GM12892 (cell line): ENCODE measurements at places on chromosomes 12 and 14.

DNA sequence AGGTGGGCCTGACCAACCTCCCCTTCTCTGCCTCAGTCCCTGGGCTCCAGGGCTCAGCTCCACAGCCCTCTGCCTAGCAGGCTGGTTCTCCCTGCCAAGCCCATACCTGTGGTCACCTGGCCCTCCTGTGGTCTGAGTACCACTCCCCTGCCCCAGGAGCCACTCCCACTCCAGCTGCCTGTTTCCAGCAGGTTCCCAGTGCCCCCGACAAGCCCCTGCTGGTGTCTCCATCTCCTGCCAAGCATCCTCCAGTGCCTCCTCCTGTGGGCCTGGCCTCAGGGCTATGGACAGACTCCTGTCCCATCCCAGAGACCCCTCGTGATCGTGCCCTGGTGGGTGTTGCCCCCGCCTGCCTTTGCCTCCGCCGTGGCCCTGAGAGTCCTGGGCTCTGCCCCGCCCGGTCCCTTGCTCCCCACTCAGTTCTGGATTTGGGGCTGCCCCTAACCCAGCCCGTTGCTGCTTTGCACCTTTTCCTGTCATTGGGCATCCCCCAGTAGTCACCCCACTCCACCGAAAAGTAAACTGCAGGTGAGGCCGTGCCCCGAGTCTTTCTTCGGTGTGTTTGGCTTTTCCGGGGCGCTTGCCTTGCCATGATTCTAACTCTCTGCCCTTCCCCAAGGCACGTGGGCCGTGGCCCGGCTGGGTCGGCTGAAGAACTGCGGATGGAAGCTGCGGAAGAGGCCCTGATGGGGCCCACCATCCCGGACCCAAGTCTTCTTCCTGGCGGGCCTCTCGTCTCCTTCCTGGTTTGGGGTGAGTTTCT lies 9.8 kb downstream of the MEG3 start:
- DNase-seq, result no peak

DNA sequence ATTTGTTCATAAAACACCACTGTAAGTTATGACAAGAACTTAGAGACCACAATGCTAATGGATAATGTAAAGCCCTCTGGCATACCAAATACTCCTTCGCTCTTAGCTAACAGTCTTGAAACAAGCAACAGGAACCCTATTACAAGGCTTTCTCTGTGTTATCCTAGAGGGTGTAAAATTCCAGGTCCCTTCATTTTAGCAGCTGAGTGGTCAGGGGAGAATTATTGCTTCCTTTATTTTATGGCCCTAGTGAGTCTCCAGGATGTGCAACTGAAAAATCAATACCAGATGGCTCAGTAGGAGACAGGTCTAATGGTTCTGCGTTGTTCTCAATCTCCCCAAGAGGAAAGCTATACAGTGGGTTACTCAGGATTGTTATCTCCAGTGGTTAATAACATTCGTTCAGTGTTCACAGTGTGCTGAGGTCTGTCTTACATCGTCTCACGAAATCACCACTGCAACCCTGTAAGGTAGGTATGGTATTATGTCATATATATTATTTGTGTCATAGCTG lies 172.7 kb upstream of the CNOT2 start:
- DNase-seq, result no peak

- no peak for DNase-seq
These were observed 1.2 kb downstream of the CRY1 start for GRCh38 chr12:107091989-107092641.

DNA sequence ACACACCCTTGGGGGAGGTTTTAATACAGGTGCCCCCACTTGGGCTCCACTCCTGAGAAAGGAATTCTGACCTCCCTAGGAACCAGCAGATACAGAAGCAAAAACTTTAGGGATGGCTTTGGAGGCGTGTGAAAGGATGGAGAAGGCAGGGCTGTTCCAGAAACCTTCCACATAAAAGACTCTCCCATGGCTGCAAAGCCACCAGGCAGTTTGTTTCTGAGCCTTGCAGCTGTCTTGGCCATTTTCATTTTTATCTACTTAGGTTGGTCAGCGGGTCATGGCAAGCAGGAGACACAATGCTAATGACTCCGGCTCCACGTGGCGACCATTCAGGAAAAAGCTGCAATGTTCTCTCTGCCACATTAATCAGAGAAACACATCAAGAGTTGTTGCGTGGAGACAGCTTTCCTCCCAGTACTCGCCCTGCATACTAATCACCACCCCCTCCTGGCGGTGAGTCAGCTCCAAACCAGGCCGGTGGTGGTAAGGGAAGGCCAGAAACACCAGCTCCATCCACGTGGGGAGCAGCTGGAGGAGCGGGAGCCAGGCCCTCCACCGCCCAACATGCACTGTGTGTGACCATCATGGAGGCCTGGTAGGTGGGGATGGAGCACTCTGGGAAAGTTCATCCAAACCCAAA lies 30.9 kb upstream of the IRF2BPL start:
- DNase-seq, result no peak

DNA sequence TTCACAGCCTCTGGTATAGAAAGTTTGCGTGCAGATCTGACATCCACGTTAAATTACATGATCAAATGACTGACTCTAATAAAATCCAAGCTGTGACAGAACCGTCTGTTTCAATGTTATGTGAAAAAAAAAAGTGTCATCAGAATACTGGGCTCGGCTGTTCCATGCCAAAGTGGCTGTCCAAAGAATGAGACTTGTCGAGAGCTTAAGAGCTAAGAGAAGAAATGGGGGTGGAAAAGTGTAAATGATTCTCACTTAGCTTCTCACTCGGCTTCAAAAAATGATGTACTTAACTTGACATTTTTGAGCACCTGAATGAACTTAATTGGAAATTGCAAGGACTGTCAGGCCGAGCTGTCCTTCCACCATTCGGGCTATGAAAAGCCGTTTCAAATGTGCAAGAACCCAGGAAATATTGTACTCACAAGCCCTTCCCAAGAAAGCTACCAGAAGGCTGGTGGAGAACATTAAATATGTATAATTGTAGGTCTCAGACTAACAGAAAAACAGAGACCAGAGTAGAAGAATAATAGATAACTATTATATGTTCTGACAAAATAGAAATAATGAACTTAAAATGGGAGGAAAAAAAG lies 78.0 kb downstream of the DIO3 start:
- no peak for DNase-seq

GRCh38 chr12:130216031-130216430 lies 53.8 kb downstream of the FZD10 start:
- no peak for DNase-seq

- DNase-seq, result no peak
These were observed 45.4 kb upstream of the PCED1B start for GRCh38 chr12:47033789-47034555.

DNA sequence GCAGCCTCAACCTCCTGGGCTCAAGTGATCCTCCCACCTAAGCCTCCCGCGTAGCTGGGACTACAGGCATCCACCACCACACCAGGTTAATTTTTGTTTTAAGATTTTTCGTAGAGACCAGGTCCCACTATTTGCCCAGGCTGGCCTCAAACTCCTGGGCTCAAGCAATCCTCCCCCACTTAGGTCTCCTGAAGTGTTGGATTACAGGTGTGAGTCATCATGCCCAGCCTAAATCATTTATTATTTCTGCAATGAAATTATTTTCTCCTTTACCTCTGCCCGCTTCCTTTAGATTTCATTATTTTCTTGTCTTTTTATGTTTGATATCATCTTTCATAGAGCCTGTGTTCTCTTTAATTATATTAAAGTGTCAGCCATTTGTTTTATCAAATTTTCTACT lies 165.2 kb upstream of the OTX2 start:
- no peak for DNase-seq

DNA sequence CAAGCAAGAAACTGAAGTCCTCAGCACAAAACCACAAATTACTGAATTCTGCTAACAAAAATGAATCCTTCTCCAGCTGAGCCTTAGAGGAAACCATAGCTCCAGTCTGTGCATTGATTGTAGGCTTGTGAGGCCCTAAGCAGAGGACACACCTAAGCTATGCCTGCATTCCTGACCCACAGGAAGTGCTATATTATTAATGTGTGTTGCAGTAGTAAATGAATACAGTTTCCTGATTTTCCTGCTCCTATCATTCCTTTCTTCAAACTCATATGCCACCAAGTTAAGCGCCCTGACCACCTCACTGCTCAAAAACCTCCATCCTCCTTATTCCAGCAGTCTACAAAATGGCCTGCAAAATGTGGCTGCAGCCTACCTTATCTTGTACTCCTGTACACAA lies 151.9 kb upstream of the ABCD2 start:
- no peak for DNase-seq

DNA sequence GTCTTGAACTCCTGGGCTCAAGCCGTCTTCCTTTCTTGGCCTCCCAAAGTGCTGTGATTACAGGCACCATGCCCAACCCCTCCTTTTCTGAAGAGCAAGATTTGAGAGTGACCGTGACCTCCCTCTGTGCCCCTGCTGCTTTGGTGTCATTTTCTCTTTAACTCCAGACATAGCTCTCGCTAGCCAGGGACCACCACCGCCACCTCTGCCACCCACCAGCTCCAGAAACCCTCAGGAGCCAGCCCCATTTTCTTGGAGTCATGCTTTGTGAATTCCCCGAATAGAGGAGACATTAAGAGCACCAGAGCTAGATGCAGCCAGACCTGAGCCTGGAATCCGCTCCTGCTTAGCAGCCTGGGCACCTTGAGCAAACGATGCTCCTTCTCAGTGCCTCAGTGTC lies 18.2 kb downstream of the SDSL start:
- DNase-seq, result no peak

DNA sequence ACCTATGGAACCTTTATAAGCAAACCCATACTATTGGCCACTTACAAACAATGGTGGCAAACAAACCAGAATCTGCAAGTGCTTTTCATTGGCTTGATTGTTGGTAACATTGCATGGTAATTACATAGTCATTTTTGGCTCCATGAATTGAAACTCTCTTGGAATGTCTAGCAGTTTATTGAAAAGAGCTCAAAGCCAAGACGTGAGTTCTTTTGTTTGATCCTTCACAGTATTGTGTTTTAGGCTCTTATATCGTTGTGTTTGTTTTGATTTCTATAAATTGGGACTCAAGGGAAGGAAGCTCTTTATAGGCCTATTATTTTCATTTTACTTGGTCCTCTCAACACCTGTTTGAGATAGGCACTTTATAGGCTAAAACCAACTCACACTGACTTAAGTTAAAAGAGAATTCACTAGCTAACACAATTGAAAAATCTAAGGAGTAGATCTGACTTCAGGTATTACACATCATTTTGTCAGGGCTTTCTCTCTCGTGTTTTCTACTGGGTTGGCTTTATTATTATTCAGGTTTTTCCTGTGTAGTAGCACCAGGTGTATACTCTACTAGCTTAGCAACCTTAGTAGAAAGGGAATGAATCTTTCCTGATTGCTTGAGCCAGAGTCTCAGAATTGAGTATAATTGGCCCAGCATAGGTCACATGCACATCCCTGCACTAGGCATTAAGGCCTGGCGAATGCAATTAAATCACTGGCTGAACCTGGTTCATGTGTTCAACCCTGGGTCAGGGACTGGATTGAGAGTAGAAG lies 341.4 kb downstream of the RAD51B start:
- no peak for DNase-seq

DNA sequence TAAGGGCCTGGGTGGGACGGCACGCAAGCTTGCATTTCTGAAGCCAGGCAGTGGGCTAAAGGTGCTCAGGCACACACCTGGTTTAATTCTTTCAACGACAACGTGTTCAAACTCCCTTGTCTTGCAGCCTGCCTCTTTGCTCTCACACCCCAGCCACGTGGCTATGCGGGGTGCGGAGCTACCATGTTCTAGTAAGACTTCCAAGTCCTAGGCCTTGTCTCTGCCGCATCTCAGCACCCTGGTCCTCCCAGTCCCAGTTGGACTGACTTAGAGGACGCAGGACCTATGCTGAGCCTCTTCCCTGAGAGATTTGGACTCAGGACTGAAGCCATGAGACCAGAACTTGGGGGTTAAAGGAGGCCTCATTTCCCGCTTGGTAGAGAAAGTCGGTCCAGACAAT lies 62.2 kb downstream of the CLMN start:
- DNase-seq, result no peak

GRCh38 chr14:92759300-92759678 lies 10.9 kb upstream of the LGMN start:
- no peak for DNase-seq

DNA sequence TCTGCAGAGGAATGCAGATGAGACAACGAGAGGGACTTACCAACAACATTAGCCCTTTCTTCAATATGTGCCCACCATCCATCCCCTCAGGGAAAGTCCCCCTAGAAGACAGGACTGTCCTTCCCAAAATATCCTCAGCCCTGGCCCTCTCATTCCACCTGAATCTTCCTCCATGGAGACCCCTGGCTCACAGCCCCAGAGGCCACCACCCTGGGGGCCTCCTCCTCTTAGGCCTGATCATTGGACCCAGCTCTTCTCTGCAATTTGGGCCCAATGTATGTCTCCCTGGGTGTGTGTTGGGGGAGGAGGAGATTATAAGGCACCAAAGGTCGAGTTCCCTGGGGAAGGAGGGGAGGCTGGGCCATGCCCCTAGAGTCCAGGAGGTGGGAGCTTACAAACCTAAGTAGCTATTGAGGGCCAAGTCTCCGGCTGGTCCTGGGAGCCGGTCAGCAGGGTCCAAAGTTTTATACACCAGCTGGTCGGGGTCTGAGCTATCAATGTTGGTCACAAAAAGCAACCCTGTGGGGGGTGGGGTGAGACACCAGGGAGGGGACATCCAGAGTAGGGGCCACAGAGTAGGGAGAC lies 8.1 kb downstream of the ITGA7 start:
- DNase-seq, result no peak

DNA sequence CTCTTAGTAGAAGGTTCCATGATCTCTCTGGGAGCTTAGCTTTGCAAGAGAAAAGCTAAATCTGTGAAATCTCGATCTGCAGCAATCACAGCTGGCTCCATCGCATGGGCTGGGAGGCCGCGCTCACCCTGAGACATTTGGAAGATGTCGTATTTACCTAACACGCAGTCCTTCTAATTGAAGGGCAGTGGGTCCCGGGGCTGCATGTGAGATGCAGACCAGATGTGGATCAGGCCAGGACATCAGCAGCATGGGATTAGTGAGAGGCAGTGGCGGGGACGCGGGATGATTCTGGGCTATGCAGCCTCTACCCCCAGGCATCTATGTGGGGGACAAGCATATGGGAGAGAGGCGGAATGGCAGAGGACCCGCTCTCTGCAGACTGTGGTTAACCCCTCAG lies 312.4 kb upstream of the RTL1 start:
- no peak for DNase-seq

- no peak for DNase-seq
These were observed 20.1 kb upstream of the CDK17 start for GRCh38 chr12:96420277-96420835.
